ENCODE measurements at places on chromosomes 2 and 18. TPM values are rescaled to one million over a fixed set of nuclear protein-coding genes. Genes with fewer than 3 reads are reported as not detected.

DNA sequence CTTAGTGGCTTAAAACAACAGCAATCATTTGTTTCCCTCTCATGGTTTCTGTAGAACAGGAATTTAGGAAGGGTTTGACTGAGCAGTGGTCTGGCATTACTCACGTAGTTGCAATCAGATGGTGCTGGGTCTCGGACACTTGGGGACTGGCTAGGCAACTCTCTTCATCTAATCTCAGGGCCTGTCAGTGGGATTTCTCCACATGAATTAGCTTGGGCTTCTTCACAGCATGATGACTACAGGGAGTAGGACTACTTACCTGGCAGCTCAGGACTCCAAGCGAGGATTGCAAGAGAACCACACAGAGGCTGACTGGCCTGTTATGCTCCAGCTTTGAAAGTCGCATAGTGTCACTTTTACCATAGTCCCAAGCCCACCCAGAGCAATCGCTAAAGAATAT lies 125.1 kb downstream of the TTC27 start:
- no peak for DNase-seq

DNA sequence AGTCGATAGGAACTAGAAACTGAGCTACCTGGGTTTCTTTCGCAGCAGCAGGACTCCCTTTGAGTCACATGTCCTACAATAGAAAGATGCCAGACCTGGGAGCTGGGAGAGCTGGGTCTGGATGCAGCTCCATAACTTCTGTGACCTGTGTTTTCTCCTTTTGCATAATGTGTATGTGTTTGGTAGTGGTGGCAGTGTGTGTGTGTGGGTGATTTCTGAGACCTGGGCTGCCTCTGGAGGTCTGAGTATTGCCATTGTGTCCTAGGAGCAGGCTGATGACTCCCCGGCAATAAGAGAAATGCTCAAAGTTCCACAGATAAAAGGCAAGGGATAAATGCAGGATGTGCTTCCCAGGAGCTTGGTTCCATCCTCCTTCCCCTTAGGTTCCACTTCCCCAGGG lies 6.4 kb downstream of the WNT10A start:
- DNase-seq = no peak

GRCh38 chr2:38123911-38124310 lies 48.0 kb upstream of the CYP1B1 start:
- no peak for DNase-seq

DNA sequence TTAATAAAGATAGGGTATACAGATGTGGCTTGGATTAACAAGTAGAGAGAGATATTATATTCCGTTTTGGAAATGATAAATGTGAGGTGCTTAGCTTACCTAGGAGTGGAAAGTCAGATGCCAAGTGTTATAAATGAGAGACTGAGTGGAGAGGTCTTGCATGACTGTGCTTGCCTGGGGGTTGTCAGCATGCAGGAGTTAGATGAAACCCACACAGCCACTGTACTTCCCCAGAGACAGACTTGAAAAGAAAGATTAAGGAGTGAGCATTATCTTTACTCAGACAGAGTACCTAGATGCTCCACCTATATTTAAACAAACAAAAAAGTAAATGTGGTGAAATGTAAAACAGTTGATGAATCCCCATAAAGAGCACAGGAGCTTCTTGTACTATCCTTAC lies 482.7 kb downstream of the RIT2 start:
- DNase-seq = no peak

DNA sequence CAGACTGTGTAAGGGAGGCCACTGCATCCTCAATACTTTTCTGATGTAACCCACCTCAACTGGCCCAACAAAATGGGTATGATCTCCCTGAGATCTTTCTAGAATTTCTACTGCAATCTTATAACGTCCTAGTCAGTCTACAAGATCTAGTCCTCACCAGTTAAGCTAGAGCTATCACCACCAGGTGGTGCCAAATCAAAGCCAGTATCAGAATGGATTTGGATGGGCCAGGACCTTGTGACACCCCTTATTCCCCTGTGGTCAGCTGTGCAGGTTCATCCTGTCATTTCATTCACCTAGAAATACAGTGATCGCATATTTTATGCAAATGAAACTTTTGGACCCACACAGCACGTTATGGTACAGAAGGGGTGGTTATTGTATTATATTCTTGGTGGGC lies 90.3 kb downstream of the OLA1 start:
- DNase-seq = no peak

DCDC2C gene
- not detected for total RNA-seq

Measured in activated naive CD4-positive, alpha-beta T cell treated with anti-CD3 and anti-CD28 coated beads, Interleukin-2, amount 50 U/mL, for 72 hours (primary cell).